ENCODE measurements at places on chromosomes 16 and 17.

DNA sequence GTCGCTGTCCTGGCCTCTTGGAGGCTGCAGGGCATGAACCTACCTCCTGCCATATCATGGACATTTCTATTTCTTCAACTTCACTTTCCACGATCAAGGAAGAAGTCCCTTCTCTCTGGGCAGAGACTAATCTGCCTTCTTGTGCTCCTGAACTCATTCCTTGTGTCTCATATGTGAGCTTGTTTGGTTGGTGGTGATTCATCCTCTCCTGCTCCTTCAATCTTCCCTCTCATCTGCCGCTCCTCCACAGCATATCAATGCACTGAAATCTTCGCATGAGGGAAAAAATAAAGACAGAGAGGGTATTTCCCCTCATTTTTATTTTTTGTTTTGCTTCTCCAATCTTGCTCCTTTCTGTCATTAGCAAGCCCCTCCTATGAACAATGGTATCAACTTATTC is 571.7 kb upstream of the GOT2 start:
- no peak for DNase-seq

DNA sequence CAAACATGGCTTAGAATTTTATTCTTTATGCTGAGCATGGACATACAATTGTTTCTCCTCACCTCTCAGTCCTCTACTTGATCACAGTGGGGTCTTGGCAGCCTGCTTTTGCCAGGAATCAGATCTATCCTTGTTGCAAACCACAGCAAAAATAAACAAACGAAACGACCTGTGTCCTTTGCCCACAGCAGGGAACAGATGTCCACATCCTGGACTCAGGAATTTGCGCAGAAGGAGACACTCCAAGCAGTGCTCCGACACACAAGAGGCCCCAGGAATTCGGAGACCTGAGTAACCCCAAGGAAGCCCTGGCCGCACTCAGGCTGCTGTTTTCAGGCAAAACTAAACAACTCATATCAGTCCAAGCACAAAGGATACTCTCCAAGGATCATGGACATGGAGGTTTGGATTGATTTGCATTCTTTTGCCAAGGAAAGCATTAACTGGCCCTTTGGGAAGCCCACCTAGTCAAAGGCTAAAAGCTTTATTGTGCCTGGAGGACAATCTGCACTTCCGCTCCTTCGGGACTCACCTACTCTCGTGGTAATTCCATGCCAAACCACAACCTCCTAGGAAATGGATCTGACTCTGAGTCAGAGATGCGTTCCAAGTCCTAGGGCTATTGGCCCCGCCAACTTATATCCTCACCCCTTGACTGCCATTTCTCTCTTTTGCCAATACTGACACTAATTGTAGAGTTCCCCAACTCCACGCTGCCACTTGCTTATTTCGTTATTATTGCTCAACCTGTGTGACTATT is 271.1 kb upstream of the CDH11 start:
- DNase-seq, result no peak

DNA sequence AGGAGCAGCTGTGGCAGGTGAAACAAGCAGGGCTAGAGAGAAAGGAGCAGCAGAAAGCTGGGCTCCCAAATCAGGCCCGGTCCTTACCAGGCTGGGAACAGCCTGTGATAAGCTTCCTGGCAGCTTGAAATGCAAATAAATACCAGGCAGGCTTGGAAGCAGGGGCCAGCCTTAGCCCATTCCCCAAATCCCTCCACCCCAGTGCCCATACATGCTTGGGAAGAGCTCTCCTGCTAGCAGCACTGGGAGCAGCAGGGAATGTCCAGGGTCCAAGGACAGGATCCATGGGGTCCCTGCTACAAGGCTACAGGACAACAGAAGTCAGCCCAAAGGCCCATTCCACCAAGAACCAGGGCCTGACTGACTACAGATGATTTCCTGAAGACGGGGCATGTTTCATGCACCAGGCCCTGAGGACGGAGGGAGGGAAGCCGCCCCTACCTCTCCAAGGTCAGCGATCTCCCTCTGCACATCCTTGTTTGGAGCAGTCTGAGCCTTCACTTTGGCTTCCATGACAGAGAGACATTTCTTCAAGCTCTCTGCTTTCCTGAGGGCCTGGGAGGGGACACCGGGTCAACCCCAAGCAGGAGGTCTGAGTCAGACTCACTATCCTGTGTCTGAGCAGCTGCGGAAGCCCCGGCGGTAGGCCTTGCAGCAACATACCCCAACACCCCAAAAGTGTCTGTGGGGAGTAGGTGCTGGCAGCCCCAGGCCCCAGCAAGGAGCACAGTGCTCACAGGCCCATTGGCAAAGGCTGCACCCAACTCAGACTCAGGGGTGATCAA is 2.6 kb upstream of the EXOSC6 start:
- DNase-seq, result no peak

DNA sequence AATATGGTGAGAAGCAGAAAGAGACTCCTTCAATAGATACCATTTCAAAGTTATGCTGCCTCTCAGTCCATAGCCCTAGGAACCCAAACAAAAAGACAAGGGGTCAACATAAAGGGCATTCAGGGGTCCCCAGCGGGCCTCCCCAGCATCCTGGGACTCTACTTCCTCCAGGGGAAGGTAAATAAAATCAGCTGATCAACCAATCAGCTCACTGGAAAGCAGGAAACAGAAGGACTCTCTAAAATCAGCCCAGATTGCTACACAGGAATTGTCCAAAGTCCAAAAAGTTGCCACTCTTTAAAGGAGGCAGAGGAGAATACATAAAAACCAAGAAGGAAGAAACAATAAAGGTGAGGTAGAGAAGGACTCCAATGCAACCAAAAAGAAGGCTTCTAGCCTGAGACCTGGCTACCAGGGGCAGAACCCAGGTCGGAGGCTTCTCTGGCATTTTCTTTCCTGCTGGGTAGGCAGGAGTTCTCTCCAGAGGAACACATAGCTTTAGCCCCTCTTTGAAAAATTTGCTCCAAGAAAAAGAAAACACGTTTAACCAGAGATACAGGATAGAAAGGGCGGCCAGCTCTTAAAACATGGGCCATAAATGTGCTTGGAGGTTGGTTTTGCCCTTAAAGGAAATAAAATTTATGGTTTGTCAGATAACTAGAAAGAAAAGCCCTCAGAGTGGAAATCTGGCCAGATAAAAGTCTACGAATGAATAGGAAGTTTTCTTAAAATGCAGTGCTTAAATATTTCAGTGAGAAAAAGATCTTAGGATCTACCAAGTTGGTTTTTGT is 404.6 kb downstream of the SOX9 start:
- DNase-seq, result no peak

- DNase-seq, result peak; percentile 83
Observed at GRCh38 chr17:81959362-81960129, 1.4 kb downstream of the NOTUM start.

GRCh38 chr16:67872631-67873434 is at the start of gene EDC4:
Gene EDC4 (plus strand): TSS chr16:67873052. CDS start chr16:67873262, 210 bp downstream.
- DNase-seq, result peak; percentile 84
